Fibroblast of upper back skin (primary cell): ENCODE measurements at places on chromosomes 2 and 18.

DNA sequence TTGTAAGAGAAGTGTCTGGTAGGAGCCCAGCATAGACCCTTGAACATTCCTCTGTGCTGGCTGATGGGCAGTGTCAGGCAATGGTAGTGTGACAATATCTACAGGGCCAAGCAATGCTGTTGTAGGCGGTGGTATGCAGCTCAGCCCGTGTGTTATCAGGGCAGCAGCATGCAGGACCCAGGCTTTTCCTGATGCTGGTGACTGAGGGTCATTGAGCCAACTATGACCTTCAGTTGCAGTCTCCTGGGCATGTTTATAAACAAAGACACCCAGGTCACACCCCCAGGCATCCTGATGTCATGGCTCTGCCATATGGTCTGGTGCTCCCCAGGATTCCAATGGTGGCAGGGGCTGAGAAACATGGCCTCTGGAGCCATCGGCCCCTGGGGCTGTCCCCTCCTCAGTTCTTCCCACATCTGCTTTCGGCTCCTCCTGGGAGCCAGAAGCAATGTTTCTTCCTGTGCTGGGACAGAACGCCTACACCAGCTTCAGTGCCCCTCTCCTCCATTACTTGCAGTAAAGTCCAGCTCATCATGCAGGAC, 518.0 kb upstream of the HS6ST1 start:
- no peak for DNase-seq

GRCh38 chr2:143730953-143731260, 601.7 kb downstream of the ARHGAP15 start:
- no peak for DNase-seq

- DNase-seq: peak; percentile 16
These were observed 700.0 kb upstream of the SOX11 start for GRCh38 chr2:4992226-4992625.

DNA sequence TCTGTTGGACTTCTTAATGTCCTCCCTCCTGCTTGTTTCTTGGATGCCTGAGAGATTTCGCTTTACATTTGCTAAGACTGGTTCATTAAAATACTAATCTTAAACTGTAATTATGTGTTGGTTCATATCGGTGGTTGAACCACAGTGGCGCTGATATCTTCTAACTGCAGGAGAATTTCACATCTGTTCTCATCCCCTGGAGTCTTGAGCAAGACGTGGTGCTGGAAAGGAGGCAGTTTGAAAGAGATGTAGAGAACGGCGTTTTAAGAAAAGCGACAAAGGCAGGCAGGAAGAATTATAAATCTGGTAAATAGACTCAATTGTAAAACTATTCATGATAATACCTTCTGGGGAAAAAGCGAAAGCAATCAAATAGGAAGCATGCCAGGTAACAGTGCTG, 79.5 kb downstream of the NXPH2 start:
- no peak for DNase-seq

DNA sequence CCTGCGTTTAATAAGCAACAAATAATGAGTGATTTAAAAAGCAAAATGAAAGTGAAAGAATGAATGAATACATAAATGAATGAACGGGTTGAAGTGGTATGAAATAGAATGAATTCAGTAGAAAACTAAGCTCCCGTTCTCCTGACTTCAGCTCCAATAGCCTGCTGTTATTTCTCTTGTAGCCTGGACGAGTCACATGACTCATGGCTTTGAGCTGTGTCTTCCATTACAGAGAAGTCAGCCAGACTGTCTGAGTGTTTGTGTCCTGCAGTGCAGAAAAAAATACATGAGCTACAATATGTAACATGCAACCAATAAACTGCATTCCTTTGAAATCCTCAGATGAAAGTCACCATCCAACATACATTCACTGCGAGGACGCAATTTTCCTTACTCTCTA, 21.2 kb downstream of the SCG2 start:
- DNase-seq: peak; percentile 87

DNA sequence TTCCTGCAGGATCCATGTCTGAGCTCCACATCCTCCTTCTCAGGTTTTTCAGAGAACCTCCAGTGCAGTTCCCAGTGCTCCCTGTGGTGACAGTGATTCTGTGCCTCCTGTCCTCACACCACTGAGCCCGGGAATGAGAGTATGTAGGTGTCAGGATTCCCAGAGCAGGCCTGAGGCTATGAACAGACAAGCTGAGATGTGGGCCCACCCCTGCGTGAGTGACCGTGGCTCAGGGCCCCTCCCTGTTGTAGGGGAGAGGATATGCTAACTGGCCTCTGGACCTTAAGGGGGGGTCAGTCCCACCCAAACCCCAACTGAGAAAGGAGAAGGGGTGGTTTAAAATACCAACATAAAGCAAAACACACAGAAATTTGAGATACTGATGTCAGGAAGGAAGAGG, 104.8 kb upstream of the RAB12 start:
- DNase-seq: no peak

DNA sequence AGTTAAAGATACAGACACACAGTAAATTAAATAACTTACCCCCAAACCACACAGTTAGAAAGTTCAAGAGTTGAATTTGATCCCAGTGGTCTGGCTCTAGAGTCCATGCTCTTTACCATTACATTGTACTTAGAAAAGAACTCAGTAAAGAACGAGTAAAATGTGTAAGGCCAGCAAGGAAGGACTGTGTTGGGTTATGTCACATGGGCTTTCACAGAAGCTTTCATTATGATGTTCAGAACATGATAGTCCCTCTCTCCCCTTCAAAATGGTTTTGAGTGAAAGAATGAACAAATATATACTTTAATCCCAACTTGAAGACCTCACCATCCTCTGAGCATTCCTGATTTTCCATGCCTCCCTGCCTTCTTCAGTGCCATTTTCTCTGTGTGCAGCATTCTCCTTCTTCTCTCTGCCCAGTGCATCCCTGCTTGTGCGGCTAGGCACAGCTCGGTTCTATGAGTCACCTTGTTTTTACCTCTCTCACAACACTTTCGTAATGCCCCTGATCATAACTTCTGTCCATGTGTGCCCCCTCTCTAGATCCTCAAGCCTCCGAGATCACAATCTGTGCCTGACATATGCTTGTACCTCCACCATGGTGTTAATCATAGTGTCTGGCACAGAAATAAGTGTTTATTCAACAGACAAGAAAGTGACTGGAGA, 22.0 kb downstream of the RASGRP3 start:
- DNase-seq: no peak
